Karpas-422 (cell line): ENCODE measurements at places on chromosomes 2 and 18. TPM values are rescaled to one million over a fixed set of nuclear protein-coding genes. Genes with fewer than 3 reads are reported as not detected.

DNA sequence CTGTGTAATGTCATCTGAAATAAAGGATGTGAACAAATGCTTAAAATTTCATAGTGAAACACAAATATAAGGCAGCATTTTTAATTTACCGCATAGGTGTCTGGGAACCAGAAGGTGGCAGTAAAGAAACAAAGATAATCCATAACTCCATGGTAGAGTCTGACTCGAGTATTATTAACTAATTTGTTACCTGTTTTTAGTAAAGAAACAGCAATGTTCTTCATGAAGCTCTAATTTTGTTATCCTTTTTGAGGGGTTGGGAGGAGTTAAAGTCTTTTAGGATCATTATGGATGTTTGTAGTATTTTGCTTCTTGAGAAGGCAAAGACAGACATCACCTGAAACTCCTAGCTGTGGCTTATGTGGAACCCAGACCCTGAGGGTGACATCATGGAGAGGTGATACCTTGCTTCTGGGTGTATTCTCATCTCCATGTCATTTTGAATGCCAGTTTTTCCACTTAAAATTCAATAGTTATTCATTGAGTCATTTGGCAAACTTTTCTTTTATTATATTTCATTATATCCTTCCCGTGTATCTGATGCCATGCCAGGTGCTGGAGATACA lies 286.2 kb upstream of the EPAS1 start:
- H3K36me3 ChIP-seq = peaks cover 76% of the 10 kb centered on the region
- no peak overlapping the region for H3K4me3 ChIP-seq
- H3K27me3 ChIP-seq = no peaks in the 10 kb centered on the region
- H3K27ac ChIP-seq = no peak overlapping the region

ST6GAL2 gene
- 0.47 and 0.82 TPM in 2 replicates for total RNA-seq

DNA sequence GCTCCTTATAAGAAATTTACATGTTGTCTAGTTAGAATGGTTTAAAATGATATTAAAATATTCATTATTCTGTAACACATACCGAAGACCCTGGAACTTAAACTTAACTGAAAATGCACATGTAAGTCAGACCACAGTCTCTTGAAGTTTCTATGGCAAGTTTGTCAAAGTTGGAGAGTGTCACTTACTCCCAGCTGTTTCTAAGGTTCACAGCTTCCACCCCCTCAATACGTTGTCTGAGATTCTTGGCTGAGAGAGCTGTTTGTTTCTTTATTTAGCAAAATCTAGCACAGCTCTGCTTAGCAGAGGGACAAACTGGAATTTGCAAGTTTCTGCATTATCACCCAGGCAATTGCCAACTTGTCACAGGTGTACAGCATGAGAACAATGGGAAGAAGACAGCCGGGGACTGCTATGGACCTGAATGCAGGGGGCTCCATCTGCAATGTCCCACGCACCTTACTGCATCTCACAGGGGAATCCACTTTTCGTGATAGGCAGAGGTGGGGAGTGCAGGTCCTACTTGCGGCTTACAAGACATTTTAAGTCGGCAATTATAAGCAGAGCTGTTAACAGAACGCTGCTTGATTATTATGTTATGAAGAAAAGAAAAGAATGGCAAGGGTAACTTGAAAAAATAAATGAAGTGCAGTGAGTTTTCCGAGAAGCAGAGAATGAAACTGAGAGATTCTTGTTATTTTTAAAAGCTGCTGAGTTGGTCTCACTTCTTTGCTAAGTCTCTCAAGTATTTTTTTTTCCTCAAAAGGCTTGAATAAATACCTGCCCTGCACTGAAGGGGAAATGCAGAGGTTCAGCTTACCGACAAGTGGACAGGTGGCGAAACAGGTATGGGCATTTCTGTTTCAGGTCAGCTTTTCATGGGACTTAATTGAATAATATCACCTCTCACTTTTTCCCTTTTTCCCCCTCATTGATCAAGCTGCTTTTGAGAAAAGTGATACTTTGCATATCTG lies 1072.1 kb upstream of the FANCL start:
- no peaks in the 10 kb centered on the region for H3K36me3 ChIP-seq
- DNase-seq = no peak
- no peaks in the 10 kb centered on the region for H3K4me1 ChIP-seq
- H3K27ac ChIP-seq = no peak overlapping the region

- no peaks in the 10 kb centered on the region for H3K27me3 ChIP-seq
- H3K27ac ChIP-seq = no peak overlapping the region
- no peak overlapping the region for H3K4me3 ChIP-seq
Observed at GRCh38 chr2:144462266-144462665, 57.7 kb downstream of the ZEB2 start.

DNA sequence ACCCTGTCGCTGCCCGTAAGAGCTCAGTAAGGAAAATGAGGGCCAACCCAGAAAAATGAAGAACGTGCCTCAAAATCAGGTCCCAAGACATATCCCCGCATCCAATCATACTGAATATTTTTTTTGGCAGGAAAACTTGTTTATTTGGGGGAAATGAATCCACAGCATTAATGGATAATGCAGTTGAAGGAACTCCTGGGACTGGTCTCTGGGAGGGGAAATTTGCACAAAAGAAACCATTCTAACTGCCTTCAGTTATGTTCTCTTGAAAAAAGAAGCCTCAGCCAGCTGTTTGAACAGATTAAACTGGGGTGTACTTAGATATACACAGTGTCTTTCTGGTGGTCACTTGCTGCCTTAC lies 61.3 kb downstream of the SPRED2 start:
- no peak overlapping the region for H3K27ac ChIP-seq
- no peak for DNase-seq
- H3K4me3 ChIP-seq = peak overlapping the region; percentile 30; the same call in 1 of the 2 replicates
- H3K4me1 ChIP-seq = peaks cover 54% of the 10 kb centered on the region
- no peaks in the 10 kb centered on the region for H3K36me3 ChIP-seq
- H3K27me3 ChIP-seq = no peaks in the 10 kb centered on the region

DNA sequence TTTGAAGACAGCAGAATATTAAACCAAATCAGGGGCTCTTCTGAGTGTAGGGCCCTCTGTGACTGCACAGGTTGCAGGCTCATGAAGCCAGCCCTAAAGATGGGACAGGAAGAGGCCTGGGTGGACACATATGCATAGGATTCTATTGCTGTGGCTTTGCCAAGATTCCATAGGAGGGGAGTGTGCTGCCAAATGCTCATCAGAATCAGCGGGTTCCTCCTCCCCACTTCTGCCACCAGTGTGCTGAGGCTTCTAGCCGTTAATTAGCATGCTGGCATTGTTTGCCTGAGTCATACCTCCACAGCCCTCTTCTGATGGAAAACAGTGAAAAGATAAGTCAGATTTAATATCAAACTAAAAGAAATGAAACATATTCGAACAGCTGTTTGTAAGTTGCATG lies 103.9 kb upstream of the TMEFF2 start:
- H3K4me3 ChIP-seq = no peak overlapping the region
- no peaks in the 10 kb centered on the region for H3K4me1 ChIP-seq
- no peaks in the 10 kb centered on the region for H3K36me3 ChIP-seq
- no peak for DNase-seq
- no peaks in the 10 kb centered on the region for H3K27me3 ChIP-seq

DNA sequence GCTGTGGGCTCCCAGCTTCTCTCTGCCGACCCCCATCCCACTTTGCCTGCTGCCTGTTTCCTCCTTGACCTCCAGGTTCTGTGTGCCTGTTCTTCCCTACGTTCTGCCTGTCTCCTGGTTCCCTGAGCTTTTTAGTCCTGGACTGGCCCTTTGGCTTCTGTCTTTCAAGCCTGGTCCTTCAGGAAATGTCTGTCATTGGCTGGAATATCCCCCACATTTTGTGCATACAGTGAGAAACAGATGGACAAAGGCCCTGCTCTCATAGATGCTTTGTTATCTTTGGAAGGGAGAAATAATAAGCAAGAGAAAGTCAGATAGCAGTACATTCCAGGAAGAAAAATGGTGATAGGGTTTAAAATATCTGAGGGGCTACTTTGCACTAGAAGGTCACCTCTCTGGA lies 5.7 kb downstream of the MGAT5 start:
- H3K27me3 ChIP-seq = no peaks in the 10 kb centered on the region
- no peak overlapping the region for H3K27ac ChIP-seq
- no peak for DNase-seq
- no peak overlapping the region for H3K4me3 ChIP-seq
- peaks cover 40% of the 10 kb centered on the region for H3K4me1 ChIP-seq

DNA sequence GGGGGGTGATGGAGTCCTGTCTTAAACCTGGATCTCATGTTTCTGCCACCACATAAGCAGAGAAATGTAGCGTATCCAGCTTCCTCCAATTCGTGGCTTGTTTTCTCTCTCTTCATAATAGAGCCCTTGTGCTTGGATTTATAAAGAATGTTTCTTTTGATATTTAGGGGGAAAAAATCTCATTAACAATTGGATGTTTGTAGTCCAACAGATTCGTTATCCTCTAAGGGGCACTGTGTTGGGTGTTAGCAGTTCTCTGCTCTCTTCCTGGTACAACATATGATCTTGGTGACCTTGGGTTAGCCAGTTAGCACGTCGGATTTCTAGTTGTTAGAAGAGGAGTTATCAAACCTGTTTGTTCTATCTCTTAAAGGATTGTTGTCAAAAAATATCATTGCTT lies 127.8 kb downstream of the FMNL2 start:
- H3K4me1 ChIP-seq = no peaks in the 10 kb centered on the region
- no peaks in the 10 kb centered on the region for H3K36me3 ChIP-seq
- H3K27ac ChIP-seq = no peak overlapping the region
- no peak overlapping the region for H3K4me3 ChIP-seq
- no peak for DNase-seq
- no peaks in the 10 kb centered on the region for H3K27me3 ChIP-seq

- DNase-seq = no peak
- H3K36me3 ChIP-seq = no peaks in the 10 kb centered on the region
Observed at GRCh38 chr2:193868833-193869232, 1674.1 kb upstream of the TMEFF2 start.

DCDC2C gene
- not detected in 2 replicates for total RNA-seq

DNA sequence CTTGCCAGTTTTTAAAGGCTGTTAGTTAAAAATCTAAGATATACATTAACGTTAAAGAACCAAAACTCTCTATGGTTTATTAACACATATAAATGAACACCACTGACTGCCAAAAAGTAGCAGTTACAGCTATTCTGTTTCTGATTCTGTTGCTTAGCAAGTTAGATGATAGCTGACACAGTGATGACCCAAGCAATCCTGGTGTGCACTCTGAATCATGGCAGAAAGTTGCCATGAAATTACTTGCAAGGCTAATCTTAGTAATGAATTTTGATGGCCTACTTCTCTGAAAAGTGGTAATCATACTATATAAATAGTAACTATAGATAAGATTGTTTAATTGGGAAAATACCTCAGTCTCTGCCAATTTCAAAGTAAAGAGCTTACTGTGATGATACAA lies 57.7 kb downstream of the ROCK2 start:
- no peak for DNase-seq
- H3K27me3 ChIP-seq = no peaks in the 10 kb centered on the region
- H3K36me3 ChIP-seq = 0 out of 2 replicates have a peak, but pooled peaks cover 4% of the 10 kb centered on the region
- H3K4me1 ChIP-seq = peaks cover 4% of the 10 kb centered on the region; the same call in 1 of the 2 replicates
- H3K4me3 ChIP-seq = no peak overlapping the region

DNA sequence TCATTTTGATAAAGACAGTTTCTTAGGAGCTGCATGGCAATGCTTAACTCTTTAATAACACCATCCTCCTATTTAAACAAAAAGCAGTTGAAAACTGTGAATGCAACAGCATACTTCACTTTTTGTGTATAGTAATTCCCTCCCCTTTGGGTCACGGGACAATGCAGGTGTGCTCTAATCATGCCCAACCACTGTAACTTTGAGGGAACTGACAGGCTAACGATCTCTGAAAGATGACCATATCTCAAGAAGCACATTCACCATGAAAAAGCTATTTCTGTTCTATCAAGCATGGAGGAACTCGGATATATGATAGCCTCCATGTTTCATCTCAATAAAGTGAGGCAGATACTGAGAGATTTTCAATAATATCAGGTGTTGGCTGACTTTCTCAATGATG lies 81.1 kb upstream of the CD226 start:
- H3K27me3 ChIP-seq = no peaks in the 10 kb centered on the region
- peaks cover 3% of the 10 kb centered on the region; the same call in 1 of the 2 replicates for H3K4me1 ChIP-seq
- H3K27ac ChIP-seq = no peak overlapping the region
- no peak overlapping the region for H3K4me3 ChIP-seq

GRCh38 chr2:1609485-1610095 lies 134.7 kb downstream of the PXDN start:
- H3K27me3 ChIP-seq = no peaks in the 10 kb centered on the region
- no peak for DNase-seq
- no peak overlapping the region for H3K4me3 ChIP-seq
- H3K36me3 ChIP-seq = no peaks in the 10 kb centered on the region

- no peaks in the 10 kb centered on the region for H3K36me3 ChIP-seq
- peaks cover 12% of the 10 kb centered on the region for H3K4me1 ChIP-seq
- no peak for DNase-seq
- H3K27me3 ChIP-seq = no peaks in the 10 kb centered on the region
- no peak overlapping the region for H3K27ac ChIP-seq
- H3K4me3 ChIP-seq = no peak overlapping the region
Observed at GRCh38 chr2:116935097-116935814, 879.2 kb upstream of the DDX18 start.

DNA sequence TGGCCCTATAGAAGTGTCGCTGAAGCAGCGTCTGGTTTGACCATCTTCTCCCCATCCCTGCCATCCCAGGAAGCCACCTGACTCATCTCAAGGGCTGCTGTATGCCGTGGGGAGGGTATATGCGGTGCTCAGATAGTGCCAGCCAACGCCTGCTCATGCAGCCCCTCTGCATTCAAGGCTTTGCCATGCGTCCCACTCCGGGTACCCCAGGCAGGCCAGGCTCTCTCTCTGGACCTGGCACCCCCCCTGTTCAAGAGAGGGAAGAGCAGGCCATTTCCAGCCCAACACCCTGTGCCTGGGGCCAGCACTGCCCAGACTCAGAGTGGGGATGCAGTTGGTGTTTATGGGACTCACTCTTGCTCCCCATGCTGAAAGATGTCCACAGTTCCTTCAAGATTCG lies 130.0 kb downstream of the GLI2 start:
- no peak overlapping the region for H3K27ac ChIP-seq
- no peaks in the 10 kb centered on the region for H3K4me1 ChIP-seq
- no peaks in the 10 kb centered on the region for H3K36me3 ChIP-seq

SCLY gene
- 20.5 and 48.0 TPM in 2 replicates for total RNA-seq

NGEF gene
- not detected in 2 replicates for total RNA-seq

- H3K27ac ChIP-seq = no peak overlapping the region
- no peaks in the 10 kb centered on the region for H3K4me1 ChIP-seq
- peak; percentile 67 for DNase-seq
- H3K27me3 ChIP-seq = no peaks in the 10 kb centered on the region
- no peaks in the 10 kb centered on the region for H3K36me3 ChIP-seq
Observed at GRCh38 chr18:65753520-65753919, 2.7 kb downstream of the CDH7 start.

DNA sequence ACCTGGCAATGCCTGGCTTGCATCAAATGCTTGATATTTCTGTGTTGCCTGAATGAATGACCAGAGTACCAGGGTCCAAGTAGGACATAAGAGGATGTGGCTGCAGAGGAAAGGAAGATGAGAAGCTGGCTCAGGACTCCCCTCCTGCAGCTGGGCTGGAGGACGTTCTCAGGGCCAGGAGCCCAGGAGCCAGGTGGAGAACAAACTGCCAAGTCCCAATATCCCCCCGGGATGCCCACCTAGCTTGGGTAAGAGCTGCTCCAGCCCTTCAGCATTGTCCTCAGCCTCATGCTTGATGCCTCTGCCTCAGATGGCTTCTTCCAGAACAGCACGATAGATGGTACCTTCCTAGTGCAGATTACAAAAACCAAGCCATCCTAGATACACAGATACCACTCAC lies 8.6 kb upstream of the ATP6V1B1 start:
- H3K4me3 ChIP-seq = no peak overlapping the region
- no peaks in the 10 kb centered on the region for H3K36me3 ChIP-seq
- H3K4me1 ChIP-seq = peaks cover 6% of the 10 kb centered on the region
- H3K27me3 ChIP-seq = no peaks in the 10 kb centered on the region

GRCh38 chr2:235582081-235582686 lies 88.3 kb downstream of the AGAP1 start:
- H3K27ac ChIP-seq = no peak overlapping the region
- H3K4me1 ChIP-seq = no peaks in the 10 kb centered on the region
- no peaks in the 10 kb centered on the region for H3K36me3 ChIP-seq
- H3K27me3 ChIP-seq = no peaks in the 10 kb centered on the region
- no peak overlapping the region for H3K4me3 ChIP-seq
- no peak for DNase-seq

OTOS gene
- total RNA-seq = not detected in 2 replicates
